ENCODE measurements at places on chromosomes 2 and 18.
A peak's percentile ranks its signal among the peaks of the same experiment; 100 is the strongest.

GRCh38 chr2:237179161-237179560 lies 93.5 kb downstream of the COPS8 start:
- DNase-seq: no peak

DNA sequence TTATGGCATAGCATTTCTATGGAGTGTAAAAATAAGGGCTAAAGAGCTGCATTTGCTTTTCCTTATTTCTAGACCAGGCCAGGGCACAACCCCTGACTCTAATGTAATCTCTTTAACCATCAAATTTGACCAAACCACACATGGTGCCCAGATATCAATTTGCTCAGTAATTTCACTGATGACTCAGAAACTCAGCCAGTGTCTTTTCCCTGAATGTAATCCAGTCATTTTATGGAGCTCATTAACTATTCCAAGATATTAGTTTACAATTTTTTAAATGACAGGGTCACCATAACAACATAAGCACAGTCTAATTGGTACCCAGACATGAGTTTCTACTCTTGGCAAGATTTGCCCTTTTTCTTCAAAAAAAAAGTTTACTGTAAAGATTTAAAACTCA lies 270.8 kb upstream of the AGAP1 start:
- no peak for DNase-seq

- DNase-seq: no peak
Observed at GRCh38 chr2:238854246-238854645, 6.4 kb downstream of the TWIST2 start.

DNA sequence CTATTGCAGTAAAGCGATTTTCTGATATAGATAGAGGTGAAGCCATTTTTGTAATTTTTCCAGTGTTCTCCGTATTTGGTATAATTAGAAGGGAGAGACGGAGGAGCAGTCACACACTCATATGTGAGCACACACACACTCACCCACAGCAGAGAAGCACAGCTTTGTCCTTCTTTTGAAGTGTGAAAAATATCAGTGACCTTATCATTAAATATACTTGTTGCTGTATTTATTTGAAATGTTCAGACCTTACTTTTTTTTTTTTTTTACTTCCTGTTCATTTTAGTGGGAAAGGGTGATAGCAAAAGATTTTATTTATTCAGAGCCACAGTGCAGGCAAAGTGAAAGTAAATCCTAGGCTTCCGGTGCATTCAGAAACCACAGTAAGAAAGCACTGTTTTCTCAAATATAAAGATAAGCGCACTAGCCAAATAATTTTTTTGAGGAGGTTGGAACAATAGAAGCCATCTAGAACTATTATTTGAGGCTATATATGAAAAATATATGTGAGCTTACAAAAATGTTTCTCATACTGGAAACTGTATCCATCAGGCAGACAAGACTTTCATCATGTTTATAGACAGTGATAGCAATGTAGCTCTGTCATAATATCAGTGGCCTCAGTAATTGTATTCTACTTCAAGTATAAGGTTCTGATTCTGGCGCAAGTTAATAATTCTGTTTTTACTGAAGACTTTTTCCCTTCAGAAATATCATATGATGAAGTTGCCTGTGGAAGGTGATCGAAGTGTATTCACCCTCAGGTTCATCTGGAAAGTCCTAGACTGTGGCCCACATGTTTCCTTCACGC lies 37.2 kb downstream of the TSHZ1 start:
- DNase-seq: peak; percentile 63
